LHCN-M2 (cell line): ENCODE measurements at places on chromosomes 4 and X.
A peak's percentile ranks its signal among the peaks of the same experiment; 100 is the strongest.

GRCh38 chr4:4379540-4380087 is 7.3 kb upstream of the NSG1 start:
- no peak for DNase-seq

DNA sequence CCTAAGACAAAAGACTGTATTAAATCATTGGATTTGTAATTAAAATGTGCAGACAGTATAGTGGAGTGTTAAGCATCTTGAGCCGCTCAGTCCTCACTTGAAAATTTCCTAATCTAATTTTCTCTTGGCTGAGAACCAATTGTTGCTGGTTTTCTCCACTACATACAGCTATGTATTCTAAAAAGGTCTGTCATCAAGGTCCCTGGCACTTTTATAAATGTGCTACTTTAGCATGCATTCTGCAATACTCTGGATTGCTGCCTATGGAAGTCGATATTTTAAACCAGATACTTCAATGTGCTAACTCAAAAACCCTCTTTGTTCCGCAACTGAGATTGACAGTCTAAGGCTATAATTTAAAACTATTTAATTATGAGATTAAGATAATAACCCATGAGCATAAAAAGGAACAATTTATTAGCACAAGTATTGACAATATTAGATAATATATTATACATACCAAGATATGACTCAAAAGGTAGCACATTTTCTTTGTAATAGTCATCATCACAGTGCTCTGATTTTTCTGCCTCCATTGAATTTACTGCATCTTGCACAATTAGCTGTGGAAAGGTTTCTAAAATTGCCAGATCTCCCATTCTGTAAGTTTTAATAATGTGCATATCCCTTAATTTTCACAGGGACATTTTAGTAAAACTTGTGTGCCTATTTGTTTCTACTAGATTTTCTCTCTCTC is 815.1 kb downstream of the ADGRL3 start:
- DNase-seq: no peak

DNA sequence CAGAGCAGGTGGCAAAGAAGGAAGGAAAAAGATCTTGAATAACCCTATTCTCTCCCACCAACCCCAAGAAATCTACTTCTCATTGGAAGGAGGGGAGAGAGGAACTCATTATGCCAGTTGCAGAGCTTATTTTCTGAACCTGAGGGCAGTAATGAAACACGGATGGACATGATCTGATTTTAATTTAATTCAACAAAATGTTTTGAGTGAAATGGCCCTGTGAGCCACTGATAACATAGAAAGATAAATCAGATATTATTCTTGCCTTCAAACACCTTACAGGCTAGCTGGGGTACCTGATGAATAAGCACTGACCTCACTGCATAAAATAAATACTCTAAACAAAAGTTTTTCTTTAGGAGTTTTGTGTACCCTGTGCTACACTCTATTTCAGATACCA is 30.3 kb downstream of the DAPP1 start:
- DNase-seq: no peak

GRCh38 chr4:134762053-134762452 is 560.5 kb upstream of the PABPC4L start:
- DNase-seq: no peak

GRCh38 chr4:89497517-89498308 is 190.1 kb upstream of the GPRIN3 start:
- DNase-seq: no peak

GRCh38 chrX:149829751-149830191 is 48.0 kb downstream of the MAGEA9 start:
- DNase-seq: peak; percentile 1

- no peak for DNase-seq
Observed at GRCh38 chr4:24930151-24930550, 17.3 kb upstream of the CCDC149 start.

DNA sequence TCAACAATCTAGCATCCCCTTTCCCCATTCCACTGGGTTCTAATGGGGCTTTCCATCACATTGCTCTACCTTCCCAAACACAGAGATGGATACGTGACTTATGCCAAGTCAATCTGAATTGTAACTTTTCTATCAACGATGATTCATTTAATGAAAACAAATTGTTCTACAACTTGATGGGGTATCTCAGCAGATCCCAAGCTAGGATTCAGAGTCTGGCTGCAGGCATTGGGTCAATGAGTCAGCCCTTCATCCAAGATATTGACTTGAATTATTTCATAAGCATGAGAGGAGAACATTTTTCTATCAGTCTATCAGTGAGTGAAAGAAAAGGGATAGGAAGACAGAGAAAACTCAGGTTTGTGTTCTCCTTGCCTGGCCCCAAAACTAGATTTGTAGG is 15.0 kb upstream of the HPGDS start:
- DNase-seq: peak; percentile 13

GRCh38 chr4:27129871-27130366 is 269.3 kb downstream of the STIM2 start:
- DNase-seq: peak; percentile 43

GRCh38 chr4:113659127-113659526 is 102.4 kb downstream of the CAMK2D start:
- no peak for DNase-seq

DNA sequence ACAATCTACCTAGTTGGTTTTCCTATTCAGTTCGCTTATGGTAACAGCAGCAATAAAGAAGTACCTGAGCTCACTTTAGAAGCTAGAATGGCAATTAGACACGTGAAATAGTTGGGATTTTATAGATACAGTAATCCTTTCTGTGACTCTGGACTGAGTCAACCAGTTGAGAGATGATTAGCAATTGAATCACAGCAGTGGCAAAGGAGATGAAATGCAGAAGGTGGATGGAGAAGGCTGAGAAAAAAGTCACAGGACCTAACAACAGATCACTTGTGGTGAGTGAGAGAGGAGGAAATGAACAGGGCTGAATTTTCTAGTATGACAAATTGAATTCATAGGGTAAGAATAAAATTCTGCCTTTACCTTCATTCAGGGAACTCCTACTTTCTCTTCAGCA is 197.1 kb upstream of the MAGEB18 start:
- no peak for DNase-seq

DNA sequence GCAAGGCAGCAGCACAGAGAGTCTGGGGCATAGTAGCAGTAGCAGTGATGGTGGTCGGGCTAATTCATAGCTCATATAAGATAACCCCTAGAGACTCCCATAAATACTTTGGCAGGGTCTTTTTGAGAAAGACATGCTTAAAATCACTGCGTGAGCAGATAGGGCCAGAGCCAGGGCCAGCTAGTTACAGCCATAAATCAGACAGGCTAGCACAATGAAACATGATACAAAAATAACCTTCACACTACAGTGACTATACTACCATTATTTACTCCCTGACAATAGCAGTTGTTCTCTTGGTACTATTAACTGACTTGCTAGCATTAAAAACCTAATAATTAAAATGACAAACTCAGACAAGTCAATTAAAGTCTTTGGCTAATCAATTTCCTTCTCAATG is 295.9 kb downstream of the SMARCA1 start:
- no peak for DNase-seq

GRCh38 chrX:122500556-122500955 is 683.5 kb upstream of the GRIA3 start:
- DNase-seq: no peak

GRCh38 chrX:121106484-121107235 is 59.2 kb downstream of the GLUD2 start:
- DNase-seq: no peak

GRCh38 chr4:20487852-20488251 is 212.4 kb upstream of the PACRGL start:
- DNase-seq: no peak

GRCh38 chrX:137044893-137045292 is 11.1 kb upstream of the GPR101 start:
- DNase-seq: no peak

DNA sequence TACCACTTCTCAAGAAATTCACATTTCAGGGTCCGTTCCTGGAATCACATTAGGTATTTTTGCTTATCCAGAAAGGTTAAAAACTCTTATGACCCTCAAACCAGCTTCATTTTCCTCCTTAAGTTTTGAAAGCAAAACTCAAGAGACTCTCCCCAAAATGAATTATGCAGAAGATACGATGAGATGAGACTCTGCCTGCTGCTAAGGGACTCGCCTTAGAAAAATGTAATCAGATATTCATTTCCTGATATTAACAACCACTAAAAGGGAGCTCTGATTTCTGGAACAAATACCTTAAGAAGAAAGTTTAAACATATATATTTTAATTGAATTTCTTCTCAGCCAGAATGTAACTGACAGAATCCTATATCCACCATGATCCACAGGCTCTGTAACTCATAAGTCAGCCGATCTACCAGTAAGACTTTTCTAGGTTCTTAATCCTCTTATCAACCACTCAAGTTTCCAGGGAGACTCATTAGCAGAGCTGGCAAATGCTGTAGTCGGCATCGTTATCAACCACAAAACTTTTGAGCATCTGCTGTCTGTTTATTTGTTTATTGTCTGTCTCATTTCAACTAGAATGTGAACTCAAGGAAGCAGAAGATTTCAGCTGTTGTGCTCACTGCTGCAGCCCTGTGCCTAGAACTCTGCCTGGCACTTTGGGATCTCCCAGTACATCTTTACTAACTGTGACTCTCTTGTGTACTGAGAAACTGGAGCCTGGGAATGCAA is 112.5 kb downstream of the LDB2 start:
- no peak for DNase-seq

GRCh38 chrX:43003204-43003565 is 225.2 kb upstream of the PPP1R2C start:
- no peak for DNase-seq

DNA sequence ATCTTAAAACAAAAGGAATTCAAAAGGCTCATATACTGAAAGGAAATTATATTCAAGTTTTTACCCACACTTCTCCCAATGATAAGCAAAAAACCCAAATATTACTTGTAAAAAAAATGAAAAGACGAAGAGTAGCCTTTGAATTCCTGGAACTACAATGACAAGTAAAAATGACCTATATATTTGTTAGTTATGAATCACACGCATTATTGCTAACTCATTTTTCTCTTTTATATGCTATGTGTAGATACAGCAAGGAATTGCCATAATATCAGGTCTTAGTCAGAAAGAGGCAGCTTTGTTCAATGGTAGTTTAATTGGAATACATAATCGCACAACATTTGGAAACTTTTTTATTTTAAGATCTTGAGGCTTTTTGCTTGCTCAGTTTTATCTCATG is 22.7 kb upstream of the ASB5 start:
- no peak for DNase-seq

DNA sequence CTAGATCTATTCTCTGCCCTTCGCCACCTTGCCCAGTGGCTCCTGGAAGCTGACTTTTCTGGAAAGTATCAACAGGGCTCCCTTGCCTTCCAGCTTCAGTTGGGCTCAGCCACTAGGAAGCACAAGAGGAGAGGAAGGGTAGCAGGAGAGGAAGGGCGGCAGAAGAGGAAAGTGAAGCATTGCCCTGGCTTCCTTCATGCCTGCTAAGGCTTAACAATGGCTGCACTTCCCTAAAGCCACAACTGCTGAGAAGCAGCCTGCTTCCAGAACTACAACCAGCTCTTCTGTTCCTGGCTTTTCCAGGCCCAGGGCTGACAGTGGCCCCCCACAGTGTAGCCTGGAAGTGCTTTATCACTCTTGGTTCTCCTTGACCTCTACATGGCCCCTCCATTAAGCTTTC is 29.1 kb upstream of the PGM2 start:
- no peak for DNase-seq

- DNase-seq: peak; percentile 47
Observed at GRCh38 chr4:26719954-26720552, 136.2 kb downstream of the TBC1D19 start.

- no peak for DNase-seq
Observed at GRCh38 chr4:87030755-87031441, 96.1 kb downstream of the AFF1 start.

DNA sequence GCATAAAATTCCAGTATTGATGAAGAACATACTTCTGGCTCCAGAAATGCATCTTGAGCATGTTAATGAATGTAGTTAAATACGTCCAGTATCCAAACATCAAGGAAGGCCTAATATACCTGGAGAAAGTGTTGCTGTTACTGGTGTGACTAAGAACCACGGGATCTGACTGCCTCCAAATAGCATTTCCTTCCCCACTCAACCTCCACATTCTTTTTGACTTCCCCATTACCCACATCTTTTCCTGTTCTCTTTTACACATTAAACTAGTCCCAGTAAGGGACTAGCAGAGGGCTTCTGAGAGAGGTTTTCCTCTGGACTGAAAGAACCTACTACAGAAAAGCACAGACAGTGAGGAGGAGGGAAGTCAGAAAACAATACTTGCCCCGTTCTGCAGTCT is 482.8 kb upstream of the HTR2C start:
- DNase-seq: no peak

GRCh38 chr4:37138789-37139188 is 105.8 kb upstream of the NWD2 start:
- no peak for DNase-seq

DNA sequence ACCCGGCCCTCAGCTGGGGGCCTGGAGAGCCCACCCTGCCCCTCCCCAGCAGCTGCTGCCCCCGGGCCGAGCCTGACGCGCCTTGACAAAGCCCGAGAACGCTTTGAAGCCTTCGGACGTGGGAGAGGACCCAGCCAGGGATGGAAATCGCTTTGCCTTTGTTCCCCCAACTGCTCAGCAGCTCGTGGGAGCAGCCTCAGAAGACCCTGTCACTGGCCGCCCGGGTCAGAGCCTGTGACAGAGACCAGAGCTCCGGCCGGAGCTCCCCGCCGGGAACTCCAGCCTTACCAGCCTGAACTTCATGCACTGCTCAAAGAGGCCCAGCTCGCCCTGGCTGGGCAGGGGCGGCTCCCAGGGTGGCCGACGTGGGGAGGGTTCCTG is 2.6 kb upstream of the SLC6A8 start:
- no peak for DNase-seq

- no peak for DNase-seq
Observed at GRCh38 chrX:15340867-15341266, 5.5 kb upstream of the PIGA start.

DNA sequence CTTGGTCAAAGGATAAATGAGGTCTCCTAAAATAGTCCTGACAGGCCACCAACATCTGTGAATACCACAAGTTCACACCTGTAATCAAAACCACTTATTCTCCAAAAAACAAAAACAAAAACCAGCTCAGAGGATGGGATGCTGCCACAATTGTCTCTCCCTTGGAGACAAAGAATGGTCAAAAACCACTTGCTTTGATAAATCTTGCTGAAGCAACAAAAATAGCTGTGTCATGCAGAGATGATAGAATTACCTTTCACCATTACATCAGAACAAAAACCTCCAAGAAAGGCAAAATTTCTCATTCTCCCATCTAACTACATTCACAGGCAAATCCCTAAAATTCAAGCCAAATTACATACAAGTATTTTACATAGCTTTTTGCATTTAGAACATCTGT is 180.4 kb downstream of the MAML3 start:
- DNase-seq: no peak

- DNase-seq: no peak
Observed at GRCh38 chr4:61428950-61429349, 228.8 kb downstream of the ADGRL3 start.

DNA sequence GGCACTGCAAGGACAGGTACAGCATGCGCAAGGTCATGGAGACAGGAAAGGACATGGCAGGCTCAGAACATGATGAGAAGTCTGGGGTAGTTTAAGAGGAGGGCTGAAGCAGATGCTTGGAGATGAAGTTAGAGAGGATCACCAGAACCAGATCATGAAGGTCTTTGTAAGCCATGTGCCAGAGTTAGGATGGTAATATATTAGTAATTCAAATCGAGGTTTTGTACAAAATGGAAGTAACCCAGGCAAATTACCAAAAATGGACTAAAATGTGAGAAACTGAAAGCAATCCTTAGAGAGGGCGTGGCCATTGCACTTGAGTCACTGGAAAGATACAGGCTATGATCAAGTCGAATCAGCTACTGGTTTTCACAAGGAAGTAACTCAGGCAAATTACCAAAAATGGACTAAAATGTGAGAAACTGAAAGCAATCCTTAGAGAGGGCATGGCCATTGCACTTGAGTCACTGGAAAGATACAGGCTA is 13.5 kb downstream of the RXFP1 start:
- peak; percentile 85 for DNase-seq
